T47D (cell line): ENCODE measurements at places on chromosomes 5 and 9.

DNA sequence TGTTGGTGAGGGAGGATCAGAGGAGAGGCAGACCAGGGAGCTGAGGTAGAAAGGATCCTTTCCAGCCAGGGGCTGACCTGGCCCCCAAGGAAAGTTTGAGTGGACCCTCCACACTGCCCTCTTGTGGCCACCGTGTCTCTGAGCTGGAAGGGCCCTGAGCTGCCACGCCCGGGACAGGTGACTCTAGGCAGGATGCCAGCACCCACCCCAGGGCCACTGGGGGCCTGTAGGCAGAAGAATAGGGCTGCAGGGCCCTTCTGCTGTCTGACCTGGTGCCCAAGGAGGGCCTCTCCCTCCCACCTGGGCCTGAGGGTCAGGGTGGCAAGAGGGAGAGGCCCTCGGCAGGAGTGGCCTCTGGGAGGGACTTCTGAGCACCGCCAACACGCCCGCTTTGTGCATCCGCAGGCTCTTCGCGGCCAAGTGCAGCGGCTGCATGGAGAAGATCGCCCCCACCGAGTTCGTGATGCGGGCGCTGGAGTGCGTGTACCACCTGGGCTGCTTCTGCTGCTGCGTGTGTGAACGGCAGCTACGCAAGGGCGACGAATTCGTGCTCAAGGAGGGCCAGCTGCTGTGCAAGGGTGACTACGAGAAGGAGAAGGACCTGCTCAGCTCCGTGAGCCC, 76.8 kb downstream of the LMX1B start:
- peak; percentile 77 for DNase-seq

- DNase-seq = no peak
These were observed 1383.0 kb upstream of the C9orf72 start for GRCh38 chr9:28956116-28956880.

GRCh38 chr9:90268613-90269012, 374.0 kb downstream of the DIRAS2 start:
- DNase-seq = no peak

- no peak for DNase-seq
These were observed 807.4 kb downstream of the TLE1 start for GRCh38 chr9:80881940-80882339.

GRCh38 chr5:171577042-171577758, 157.8 kb downstream of the FGF18 start:
- DNase-seq = no peak

GRCh38 chr5:57749396-57749795, 266.8 kb upstream of the ACTBL2 start:
- DNase-seq = no peak

- DNase-seq = no peak
These were observed 150.2 kb downstream of the TRIM32 start for GRCh38 chr9:116837018-116837989.

DNA sequence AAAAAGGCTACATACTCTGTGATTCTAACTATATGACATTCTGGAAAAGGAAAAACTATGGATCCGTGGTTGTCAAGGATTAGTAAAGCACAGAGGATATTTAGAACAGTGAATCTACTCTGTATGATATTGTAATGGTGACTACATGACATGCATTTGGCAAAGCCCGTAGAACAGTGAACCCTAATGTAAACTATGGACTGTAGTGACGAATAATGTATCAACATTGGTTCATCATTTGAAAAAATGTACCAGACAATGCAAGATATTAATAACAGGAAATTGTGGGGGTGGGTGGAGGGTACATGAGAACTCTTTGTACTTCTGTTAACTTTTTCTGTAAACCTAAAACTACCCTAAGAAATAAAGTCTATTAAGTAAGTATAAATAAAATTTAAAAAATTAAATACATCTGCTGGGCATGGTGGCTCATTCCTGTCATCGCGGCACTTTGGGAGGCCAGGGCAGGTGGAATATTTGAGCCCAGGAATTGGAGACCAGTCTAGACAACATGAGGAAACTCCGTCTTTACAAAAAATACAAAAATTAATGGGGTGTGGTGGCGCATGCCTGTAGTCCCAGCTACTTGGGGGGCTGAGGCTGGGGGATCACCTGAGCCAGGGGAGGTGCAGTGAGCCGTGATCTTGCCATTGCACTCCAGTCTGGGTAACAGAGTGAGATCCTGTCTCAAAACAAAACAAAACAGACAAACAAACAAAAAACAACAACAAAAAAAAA, 101.7 kb upstream of the TBC1D2 start:
- DNase-seq = no peak

DNA sequence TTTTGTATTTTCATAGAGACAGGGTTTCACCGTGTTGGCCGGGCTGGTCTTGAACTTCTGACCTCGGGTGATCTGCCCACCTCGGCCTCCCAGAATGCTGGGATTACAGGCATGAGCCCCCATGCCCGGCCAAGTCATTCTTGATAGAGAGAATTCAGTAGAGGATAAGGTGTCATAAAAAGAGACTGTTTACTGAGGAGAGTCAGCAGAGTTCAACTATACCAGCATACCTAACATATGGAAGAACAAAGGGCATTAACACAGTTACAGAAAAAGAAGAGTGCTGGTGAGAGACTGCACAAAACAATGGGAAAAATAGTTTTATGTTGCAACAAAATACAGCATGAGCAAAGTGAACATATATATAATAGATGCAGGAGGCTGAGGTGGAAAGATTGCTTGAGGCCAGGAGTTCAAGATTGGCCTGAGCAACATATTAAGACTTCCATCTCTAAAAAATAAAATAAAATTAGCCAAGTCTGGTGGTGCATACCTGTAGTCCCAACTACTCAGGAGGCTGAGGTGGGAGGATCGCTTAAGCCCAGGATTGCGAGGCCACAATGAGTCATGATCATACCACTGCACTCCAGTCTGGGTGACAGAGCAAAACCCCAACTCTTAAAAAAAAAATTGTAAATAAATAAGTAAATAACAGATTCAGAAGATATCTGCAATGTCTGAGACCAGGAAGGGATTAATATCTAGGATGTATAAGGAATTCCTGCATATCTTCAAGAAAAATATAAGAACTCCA, 19.5 kb downstream of the B4GALT1 start:
- DNase-seq = no peak

GRCh38 chr9:35745569-35745968, 3.5 kb downstream of the GBA2 start:
- no peak for DNase-seq

GRCh38 chr9:35822926-35823325, 5.6 kb downstream of the FAM221B start:
- DNase-seq = no peak

DNA sequence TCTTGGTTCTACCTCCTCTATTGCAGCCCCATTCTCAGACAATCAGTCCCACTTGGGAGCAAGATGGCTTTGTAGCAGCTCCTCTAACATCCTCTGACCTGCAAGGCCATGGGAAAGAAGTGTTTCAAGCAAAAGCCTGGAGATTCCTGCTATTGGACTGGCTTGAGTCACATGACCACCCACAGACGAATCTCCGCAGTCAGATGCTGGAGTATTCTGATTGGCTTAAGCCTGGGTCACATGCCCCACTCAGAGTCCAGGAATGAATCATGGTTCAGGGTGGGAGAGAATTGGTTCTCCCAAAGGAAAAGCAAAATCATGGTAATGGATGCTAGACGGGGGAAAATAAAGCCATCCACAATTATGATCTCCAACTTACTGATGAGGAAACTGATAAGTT, 22.6 kb upstream of the LMX1B start:
- peak; percentile 40 for DNase-seq
